ENCODE measurements at places on chromosomes 12 and 14.

DNA sequence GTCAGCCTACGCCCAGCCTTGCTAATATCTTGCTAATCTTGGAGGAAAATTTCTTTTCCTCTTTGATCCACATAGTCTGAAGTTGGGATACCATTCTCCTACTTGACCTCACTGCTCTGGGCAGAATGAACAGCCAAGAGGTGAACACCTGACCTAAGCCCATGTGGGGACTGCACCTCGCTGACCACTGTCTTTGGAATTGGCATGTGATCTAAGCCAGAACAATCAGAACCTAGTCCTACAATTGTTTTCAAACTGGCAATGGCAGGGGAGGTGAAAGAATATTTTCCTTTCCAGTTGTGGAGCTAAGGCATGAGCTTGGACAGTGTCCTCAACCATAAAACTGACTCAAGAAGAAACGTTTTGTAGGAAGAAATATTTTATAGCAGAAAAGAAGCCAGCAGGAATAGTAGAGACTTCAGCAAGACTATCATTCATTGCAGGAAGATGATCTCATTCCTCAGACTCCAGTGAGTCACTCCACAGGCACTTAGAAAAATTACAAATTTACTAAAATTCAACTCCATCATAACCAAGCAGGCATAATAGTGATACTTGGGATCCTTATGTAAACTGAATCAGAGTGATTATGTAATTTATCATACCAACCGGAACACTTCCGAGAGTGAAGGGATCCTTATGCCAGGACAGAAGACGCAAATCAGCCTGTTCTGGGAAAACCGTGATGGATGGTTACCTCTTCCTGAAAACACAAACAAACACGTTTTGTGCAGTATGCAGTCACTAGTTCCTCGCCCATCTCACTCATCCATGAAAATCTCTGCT, 14.7 kb downstream of the PTPRO start:
- DNase-seq: no peak

DNA sequence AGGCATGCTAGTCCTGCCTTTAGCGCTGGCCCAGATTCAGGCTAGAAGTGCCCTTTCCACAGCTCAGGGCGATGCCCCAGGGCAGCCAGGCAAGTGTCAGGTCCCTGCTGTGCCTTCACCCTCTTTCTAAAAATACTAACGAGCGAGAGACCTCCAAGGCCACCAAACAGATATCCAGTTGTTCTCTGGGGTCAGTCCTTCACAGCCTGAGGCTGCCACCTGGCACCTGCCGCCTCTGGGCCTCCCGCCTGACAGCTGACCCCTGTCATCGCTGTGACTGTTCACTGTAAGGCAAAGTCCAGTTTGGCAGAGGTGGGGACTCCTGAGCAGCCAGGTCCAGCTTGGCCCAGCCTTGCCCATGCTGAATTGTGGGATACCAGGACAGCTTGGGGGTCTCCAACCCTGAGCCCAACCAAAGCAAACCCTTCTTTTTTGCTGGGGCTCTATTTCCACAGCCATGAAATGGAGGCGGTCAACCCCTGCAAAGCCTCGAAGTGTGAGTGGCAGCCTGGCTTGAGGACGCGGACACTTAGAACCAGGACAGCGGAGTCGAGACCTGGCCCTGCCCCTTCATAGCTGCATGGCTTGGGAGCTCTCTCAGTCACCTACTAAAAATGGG, 79.9 kb downstream of the NINJ2 start:
- no peak for DNase-seq

- no peak for DNase-seq
Measured at GRCh38 chr12:121489874-121490273, 90.0 kb downstream of the RNF34 start.

- no peak for DNase-seq
Measured at GRCh38 chr14:72608391-72609204, 285.3 kb downstream of the DPF3 start.

DNA sequence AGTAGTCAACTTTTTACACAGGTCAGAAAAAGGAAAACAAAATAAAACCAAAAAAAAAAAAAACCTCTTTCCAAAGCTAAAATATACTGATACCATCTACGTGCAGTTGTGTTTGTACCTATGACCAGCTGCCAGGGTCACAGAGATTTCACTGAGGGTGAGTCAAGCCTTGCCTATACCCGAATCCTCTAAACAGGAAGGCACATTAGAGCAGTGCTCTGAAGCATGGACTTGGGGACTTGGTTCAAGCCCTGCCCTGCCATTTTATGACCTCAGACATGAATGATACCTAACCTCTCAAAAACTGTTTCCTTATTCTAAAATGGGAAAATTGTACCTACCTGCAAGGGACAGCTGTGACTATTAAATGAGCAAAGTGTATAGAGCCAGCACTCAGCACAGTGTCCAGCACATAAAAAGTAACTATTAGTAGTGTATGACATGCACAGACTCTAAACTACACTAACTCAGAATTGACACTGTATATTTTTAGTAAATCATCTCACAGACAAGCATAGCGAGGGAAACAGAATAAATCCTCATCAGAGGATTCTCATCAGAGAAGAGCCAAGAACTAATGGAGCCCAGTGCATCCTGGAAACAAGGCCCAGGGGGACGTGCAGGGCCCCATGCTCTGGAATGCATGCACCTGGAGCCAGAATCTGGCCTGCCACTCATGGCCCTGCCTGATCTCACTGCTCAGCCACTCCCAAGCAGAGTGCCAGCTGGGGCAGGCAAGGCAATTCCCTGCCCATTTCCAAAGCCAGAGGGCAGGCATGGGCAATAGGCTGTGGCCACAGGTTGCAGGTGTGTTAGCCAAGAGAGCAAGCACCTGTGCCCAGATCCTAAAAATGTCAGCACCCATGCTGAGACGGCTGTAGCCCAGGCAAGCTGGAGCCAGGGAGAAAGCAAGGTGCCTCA, 57.0 kb downstream of the NT5DC3 start:
- DNase-seq: no peak

DNA sequence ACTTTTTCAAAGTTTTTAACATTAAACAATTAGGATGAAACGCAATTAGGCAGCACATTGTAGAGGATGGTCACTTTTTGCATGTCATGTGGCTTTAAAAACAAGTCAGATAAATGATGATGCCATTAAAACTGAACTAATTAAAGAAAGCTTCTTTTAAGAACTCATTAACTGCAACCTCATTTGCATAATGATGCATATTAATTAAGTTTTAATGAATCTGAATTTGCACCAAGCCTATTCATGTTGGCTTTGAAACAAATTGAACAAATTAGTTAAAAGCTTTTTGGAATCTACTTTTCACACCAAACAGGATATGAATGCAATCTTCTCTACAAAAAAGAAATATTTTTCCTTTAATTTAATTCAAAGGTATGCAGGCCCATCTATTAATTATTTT, 499.0 kb downstream of the VRK1 start:
- no peak for DNase-seq

DNA sequence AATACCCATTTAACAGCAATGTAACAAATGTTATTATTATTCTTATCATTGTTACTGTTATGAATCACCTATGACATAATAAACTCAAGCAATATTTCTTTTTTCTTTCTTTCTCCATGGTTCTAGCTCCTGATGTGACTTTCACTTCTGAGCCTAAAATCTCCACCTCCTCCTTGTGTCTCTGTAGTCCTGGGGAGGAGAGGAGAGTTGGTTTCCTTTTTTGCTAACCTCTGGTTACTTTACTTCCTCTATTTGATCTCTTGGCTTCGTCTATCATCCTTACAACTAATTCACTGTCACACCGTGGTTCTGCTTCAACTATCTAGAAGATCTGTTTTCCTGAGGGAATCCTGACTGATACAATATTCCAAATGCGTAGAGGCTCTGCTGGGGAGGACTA, 456.6 kb downstream of the VRK1 start:
- DNase-seq: no peak

- DNase-seq: no peak
Measured at GRCh38 chr12:26551385-26551784, 281.6 kb downstream of the ITPR2 start.

DNA sequence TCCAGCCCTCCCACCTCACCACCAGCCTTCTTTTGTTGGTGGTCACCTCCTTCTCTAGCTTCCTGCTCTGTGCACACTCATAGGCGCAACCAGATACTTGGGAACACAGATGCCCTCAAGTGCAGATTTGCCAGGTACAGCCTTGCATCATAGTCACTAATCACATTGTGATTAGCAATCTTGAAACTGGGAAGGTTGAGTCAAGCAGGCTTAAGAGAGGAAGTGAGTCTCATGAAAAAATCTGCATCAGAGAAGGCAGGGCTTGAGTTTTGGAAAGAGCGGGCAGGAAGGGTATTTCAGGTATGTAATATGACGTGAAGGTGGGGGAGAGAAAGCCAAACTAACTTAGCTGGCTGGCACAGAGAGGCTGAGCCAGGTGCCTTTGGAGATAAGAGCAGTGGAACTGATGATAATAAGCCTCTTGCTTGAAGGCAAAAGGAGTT, 2.7 kb upstream of the RABGGTA start:
- DNase-seq: no peak

- DNase-seq: no peak
Measured at GRCh38 chr12:93237235-93237915, 140.3 kb upstream of the NUDT4 start.

- no peak for DNase-seq
Measured at GRCh38 chr14:48008646-48009045, 333.2 kb upstream of the MDGA2 start.

DNA sequence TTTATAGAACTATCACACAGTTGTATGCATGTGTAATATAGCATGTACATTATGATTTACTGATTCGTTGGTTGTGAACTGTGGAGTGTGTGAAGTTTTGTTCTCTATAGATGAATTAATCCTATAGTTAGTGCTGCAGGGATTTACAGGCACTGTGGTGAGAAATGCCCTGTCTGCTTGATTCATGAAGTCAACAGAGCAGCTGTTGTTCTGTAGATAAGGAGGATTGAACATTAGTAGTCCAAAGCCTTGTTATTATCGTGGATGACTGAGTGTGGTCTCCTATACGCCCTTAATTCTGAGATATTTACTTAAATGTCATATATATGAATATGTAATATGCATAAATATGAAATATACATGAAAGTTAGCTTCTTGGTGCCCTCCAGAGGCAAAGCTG, 98.3 kb downstream of the DNAH10 start:
- no peak for DNase-seq

- no peak for DNase-seq
Measured at GRCh38 chr14:75769047-75769685, 108.1 kb downstream of the TTLL5 start.

DNA sequence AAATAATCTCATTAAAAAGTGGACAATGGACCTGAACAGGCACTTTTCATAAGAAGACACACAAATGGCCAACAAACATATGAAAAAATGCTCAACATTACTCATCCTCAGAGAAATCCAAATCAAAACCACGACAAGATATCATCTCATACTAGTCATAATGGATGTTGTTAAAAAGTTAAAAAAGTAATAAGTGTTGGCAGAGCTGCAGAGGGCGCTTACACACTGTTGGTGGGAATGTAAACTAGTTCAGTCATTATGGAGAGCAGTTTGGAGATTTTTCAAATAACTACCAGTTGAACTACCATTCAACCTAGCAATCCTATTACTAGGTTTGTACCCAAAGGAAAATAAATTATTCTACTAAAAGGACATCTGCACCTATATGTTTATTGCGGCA, 47.2 kb downstream of the FOXG1 start:
- DNase-seq: no peak

GRCh38 chr12:115374480-115375185, 690.7 kb upstream of the TBX3 start:
- no peak for DNase-seq

DNA sequence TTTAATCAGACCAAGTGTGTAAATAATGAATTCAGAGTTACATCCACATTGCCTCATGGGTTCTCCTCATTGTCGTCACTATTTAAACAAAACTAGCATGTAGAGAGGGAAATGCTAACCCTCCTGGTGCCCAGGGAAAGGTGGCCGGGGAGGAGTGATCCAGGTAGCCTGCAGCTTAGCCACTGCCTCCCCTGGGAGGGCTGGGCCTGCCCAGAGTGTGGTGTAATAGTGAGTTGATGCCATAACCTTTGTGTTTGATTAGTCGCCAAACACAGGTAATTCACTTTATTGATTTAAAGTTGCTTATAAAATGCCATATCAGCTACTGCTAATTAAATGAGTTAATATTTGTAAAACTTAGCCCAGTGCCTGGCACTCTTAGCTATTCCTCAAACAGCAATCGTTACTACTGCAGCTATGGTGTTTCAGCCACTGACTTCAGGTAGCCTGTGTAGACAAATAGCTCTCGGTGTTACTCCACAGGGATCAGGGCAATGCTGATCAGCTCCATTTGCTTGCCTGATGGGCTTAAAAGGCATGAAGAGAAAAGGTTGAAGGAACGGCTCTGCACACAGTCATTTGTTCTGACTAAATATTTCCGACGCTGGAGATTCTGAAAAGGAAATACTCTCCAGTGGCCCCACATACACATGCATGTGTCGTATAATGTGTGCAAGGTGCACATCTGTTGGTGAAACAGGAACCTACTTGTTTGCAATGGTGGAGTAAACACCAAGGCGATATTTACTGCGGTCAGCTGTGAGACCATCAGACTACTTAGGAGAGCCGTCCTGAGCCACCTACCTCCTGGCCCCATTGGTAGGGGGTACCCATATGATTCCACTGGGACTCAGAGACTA, 45.7 kb upstream of the PRMT8 start:
- no peak for DNase-seq

GRCh38 chr14:81767266-81767995, 233.8 kb upstream of the SEL1L start:
- no peak for DNase-seq

DNA sequence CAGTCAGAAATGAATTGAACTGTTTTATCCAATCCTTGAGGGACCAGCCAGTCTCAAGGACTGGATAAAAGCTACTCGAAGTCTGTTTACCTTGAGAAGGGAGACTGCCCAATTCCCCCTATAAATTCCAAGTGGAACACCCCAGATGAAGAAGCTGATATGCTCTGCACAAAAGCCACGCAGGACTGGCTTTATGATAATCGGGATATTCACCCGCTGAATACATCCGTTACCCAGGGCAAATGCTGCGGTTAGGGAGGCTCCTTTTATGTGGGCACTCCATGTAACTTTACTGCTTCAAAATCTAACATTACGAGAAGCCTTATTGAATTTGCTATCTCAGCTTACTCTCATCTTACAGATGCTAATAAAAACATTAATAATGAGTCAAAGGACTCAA, 119.1 kb downstream of the DENND5B start:
- no peak for DNase-seq

DNA sequence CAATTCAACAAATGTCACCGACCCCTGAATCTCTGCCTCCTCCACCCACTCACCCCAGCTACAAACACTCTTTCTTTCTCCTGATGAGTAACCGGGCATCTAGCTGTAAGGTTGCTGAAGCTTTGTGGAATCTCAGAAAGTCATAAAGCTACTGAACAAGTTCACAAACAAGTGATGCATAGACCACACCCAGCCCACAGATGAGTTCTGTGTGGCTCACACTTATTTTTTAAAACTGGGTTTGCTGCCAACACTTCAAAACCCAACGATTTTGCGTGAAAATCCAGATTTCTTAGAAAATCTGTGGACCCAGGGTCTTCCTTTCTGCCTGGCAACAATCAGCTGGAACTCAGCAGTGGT, 96.1 kb downstream of the APAF1 start:
- DNase-seq: no peak

GRCh38 chr14:26265170-26265685, 332.6 kb downstream of the NOVA1 start:
- DNase-seq: no peak

GRCh38 chr14:89870316-89870715, 84.2 kb downstream of the EFCAB11 start:
- no peak for DNase-seq

All from activated gamma-delta T cell treated with Interleukin-2 at 50 U/mL for 16 hours (primary cell).